ENCODE measurements at places on chromosomes 6 and 20.

DNA sequence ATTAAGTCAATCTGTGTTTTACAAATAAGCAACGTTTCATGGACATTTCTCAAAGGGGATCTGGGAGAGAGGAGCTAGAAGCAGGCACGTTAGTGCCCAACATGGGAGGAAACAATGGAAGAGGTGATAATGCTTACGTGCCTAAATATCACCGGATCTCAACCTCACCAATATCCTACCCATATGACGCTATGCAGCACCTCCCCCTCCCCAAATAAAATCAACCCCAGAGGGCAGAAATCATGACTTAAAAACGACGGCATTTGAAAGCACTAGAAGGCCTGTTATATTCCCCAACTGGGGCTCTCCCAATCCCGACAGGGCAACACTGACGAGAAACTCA lies 425 bp downstream of the HBS1L start:
- DNase-seq, result no peak

DNA sequence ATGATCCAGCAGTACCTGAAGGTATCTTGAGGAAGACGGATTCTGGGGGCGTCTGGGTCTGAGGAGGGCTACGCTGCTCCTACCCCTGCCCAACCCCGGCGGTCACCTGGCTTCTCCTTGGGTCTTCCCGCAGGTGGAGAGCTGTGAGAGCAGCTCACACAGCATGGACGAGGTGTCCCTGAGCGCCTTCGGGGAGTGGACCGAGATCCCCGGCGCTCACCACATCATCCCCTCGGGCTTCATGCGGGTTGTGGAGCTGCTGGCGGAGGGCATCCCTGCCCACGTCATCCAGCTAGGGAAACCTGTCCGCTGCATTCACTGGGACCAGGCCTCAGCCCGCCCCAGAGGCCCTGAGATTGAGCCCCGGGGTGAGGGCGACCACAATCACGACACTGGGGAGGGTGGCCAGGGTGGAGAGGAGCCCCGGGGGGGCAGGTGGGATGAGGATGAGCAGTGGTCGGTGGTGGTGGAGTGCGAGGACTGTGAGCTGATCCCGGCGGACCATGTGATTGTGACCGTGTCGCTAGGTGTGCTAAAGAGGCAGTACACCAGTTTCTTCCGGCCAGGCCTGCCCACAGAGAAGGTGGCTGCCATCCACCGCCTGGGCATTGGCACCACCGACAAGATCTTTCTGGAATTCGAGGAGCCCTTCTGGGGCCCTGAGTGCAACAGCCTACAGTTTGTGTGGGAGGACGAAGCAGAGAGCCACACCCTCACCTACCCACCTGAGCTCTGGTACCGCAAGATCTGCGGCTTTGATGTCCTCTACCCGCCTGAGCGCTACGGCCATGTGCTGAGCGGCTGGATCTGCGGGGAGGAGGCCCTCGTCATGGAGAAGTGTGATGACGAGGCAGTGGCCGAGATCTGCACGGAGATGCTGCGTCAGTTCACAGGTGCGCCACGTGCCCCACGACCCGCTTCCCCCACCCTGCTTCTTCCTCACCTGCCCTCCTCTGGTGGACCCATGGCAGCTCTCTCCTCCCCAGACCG lies 166.9 kb upstream of the RNF24 start:
- no peak for DNase-seq

DNA sequence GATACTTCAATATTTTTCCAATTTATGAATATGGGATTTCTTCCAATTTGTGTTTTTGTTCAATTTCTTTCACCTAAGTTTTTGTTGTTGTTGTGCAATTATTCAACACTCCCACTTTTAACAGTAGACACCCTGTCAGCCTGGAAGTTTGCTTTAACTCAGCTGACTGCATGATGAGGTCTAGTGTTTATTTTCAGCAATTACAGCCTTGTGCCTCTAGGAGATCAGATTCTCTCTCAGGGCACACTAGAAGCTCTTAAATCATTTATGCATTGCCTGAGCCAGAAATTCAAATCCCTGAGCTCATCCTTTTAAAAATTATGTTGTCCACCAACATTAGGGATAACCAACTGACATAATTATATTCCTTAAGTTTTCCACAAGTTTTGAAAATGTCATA lies 85.7 kb downstream of the MRAP2 start:
- no peak for DNase-seq

DNA sequence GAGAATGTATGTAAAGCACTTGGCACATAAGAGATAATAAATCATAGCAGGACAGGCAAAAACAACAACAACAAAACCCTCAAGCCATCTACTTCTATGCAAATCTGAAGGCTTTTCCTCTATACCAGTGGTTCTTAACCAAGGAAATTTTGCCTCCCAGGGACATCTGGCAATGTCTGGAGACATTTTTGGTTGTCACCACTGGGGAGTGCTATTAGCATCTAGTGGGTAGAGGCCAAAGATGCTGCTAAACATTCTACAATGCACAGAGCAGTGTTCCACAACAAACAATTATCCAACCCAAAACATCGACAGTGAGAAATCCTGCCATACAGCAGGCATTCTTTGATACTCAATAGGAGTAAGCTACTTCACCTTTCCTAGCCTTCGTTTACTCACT lies 28.2 kb downstream of the NDRG3 start:
- no peak for DNase-seq
